B cell (primary cell): ENCODE measurements at places on chromosomes 13 and 19. TPM values are rescaled to one million over a fixed set of nuclear protein-coding genes. Genes with fewer than 3 reads are reported as not detected.

Gene FBXO17
- not detected in 2 replicates for total RNA-seq

Gene SBK2
- not detected in 2 replicates for total RNA-seq

- peaks cover 17% of the 10 kb centered on the region for H3K4me1 ChIP-seq
- peak overlapping the region; percentile 91 for H3K27ac ChIP-seq
- no peak for DNase-seq
- no peaks in the 10 kb centered on the region for H3K36me3 ChIP-seq
- peak overlapping the region; percentile 99 for H3K4me3 ChIP-seq
Measured at GRCh38 chr19:7069904-7070226, 362 bp downstream of the ZNF557 start.

Gene SYNGR4
- not detected in 2 replicates for total RNA-seq

Gene ACER1
- total RNA-seq, result not detected in 2 replicates

DNA sequence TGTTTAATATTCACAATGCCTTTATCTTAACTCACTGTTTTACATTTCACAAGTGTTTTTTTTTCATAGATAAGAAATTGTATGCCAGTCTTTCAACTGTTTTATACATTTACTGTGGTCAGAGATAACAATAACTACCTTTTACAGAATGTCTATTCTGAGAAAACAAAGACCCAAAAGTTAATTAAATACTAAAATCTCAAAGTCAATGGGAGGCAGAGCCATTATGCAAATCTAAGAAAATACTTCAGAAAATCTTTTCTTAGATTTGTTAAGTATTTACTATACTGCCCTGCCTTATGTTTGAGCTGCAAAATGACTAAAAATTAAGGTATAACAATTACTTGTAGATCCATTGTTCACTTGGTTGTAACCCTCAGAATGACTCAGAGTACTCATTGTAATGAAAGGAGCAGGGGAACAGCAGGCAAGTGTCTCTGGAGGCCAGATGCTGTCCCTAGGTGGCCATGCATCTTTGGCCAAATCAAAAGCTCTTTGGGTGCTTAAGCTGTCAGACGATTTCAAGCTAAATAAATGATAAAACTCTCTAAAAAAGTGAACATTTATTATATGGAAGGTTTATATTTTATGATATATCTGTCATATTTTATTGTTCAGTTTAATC, 770.1 kb upstream of the PCDH20 start:
- no peaks in the 10 kb centered on the region for H3K4me1 ChIP-seq
- no peak for DNase-seq
- H3K27ac ChIP-seq, result no peak overlapping the region
- no peaks in the 10 kb centered on the region for H3K27me3 ChIP-seq
- H3K4me3 ChIP-seq, result no peak overlapping the region

- no peak for DNase-seq
- H3K4me1 ChIP-seq, result no peaks in the 10 kb centered on the region
- H3K27me3 ChIP-seq, result no peaks in the 10 kb centered on the region
- H3K4me3 ChIP-seq, result no peak overlapping the region
- H3K36me3 ChIP-seq, result no peaks in the 10 kb centered on the region
- no peak overlapping the region for H3K27ac ChIP-seq
Measured at GRCh38 chr13:55073000-55073399, 2044.4 kb downstream of the OLFM4 start.

DNA sequence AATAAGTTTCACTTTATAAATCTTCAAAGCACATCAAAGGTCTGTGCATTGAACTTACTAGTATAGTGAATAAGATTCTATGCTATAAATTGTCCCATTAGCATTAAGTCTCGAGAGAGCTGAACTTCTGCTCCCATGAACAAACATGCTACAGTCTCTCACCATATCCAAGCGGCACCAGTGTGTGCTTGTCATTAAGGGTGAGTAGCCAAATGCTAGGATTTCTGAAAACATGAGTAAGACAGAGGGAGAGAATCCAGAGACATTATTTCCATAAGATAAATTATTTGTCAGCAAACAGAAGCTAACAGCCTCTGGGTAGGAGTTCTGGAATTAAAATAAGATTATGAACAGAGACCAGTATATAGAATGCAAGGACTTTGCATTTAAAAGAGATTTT, 2882.5 kb downstream of the PCDH9 start:
- no peak for DNase-seq
- no peaks in the 10 kb centered on the region for H3K27me3 ChIP-seq
- no peak overlapping the region for H3K27ac ChIP-seq
- no peak overlapping the region for H3K4me3 ChIP-seq
- no peaks in the 10 kb centered on the region for H3K36me3 ChIP-seq

Gene TTC9B
- not detected in 2 replicates for total RNA-seq

- no peak overlapping the region for H3K27ac ChIP-seq
- no peak for DNase-seq
- H3K36me3 ChIP-seq, result no peaks in the 10 kb centered on the region
- no peak overlapping the region for H3K4me3 ChIP-seq
- no peaks in the 10 kb centered on the region for H3K27me3 ChIP-seq
Measured at GRCh38 chr13:33184112-33184490, 101.5 kb downstream of the STARD13 start.

DNA sequence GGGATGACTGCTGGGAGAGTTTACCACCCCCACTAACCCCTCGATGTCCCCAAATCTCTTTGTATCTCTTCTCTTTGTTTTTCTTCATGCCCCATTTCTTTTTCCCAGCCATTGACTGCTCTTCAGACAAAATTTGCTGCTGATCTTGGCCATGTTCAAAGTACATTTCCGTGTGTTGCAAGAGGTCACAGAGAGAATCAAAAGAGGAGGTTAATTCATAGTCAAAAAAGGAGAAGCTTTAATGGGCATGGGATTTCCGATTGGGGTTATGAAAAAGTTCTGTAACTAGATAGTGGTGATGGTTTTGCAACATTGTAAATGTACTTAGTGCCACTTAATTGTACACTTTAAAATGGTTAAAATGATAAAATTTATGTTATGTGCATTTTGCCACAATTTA, 121.1 kb downstream of the FLT1 start:
- no peak overlapping the region for H3K27ac ChIP-seq
- no peaks in the 10 kb centered on the region for H3K27me3 ChIP-seq
- H3K4me3 ChIP-seq, result no peak overlapping the region
- peaks cover 2% of the 10 kb centered on the region for H3K36me3 ChIP-seq
- no peak for DNase-seq
- no peaks in the 10 kb centered on the region for H3K4me1 ChIP-seq

GRCh38 chr13:59834801-59835200, 328.9 kb downstream of the DIAPH3 start:
- no peak for DNase-seq
- no peak overlapping the region for H3K27ac ChIP-seq
- H3K4me3 ChIP-seq, result no peak overlapping the region
- H3K4me1 ChIP-seq, result no peaks in the 10 kb centered on the region

GRCh38 chr19:480016-480855, 16.1 kb upstream of the MADCAM1 start:
- no peaks in the 10 kb centered on the region for H3K4me1 ChIP-seq
- H3K4me3 ChIP-seq, result no peak overlapping the region
- H3K27me3 ChIP-seq, result no peaks in the 10 kb centered on the region
- H3K36me3 ChIP-seq, result no peaks in the 10 kb centered on the region
- peak; percentile 55 for DNase-seq

Gene TDRD12
- total RNA-seq, result 0.68 and 1.1 TPM in 2 replicates

- no peaks in the 10 kb centered on the region for H3K36me3 ChIP-seq
- H3K27me3 ChIP-seq, result no peaks in the 10 kb centered on the region
- no peak overlapping the region for H3K27ac ChIP-seq
- no peak overlapping the region for H3K4me3 ChIP-seq
- DNase-seq, result no peak
Measured at GRCh38 chr19:5484398-5485285, 29.4 kb downstream of the ZNRF4 start.

Gene GRIN2D
- not detected in 2 replicates for total RNA-seq

GRCh38 chr19:19628501-19629134, 598 bp upstream of the LPAR2 start:
- H3K27me3 ChIP-seq, result no peaks in the 10 kb centered on the region
- peaks cover 15% of the 10 kb centered on the region for H3K4me1 ChIP-seq
- no peak for DNase-seq
- H3K4me3 ChIP-seq, result no peak overlapping the region
- H3K36me3 ChIP-seq, result peaks cover 28% of the 10 kb centered on the region

DNA sequence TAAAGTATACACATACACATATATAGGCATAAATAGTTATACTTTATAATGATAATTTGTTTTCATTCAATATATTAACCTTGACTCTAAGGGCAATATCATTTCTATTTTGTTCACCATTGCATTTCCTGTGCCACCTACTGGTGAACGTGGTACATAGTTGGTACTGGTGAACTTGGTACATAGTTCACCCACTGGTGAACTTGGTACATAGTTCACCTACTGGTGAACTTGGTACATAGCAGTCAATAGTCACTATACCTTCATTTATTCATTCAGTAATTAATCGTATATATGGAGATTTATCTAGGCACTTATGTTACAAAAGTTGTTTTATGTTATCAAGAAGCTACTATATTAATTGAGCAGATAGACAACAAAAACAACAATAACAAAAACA, 172.6 kb upstream of the ATXN8OS start:
- H3K27me3 ChIP-seq, result no peaks in the 10 kb centered on the region
- H3K27ac ChIP-seq, result no peak overlapping the region
- H3K4me3 ChIP-seq, result no peak overlapping the region
- no peaks in the 10 kb centered on the region for H3K36me3 ChIP-seq
- no peak for DNase-seq
- H3K4me1 ChIP-seq, result no peaks in the 10 kb centered on the region

Gene MARK4
- total RNA-seq, result 36.2 and 37.6 TPM in 2 replicates

- H3K27me3 ChIP-seq, result no peaks in the 10 kb centered on the region
- no peak overlapping the region for H3K27ac ChIP-seq
- no peak overlapping the region for H3K4me3 ChIP-seq
- H3K36me3 ChIP-seq, result no peaks in the 10 kb centered on the region
- H3K4me1 ChIP-seq, result peaks cover 4% of the 10 kb centered on the region
Measured at GRCh38 chr19:44925114-44925891, 10.9 kb downstream of the APOC1 start.

- H3K27ac ChIP-seq, result no peak overlapping the region
- no peak overlapping the region for H3K4me3 ChIP-seq
- no peaks in the 10 kb centered on the region for H3K27me3 ChIP-seq
- H3K4me1 ChIP-seq, result peaks cover 7% of the 10 kb centered on the region
Measured at GRCh38 chr13:50244355-50244712, 229.1 kb downstream of the KCNRG start.

DNA sequence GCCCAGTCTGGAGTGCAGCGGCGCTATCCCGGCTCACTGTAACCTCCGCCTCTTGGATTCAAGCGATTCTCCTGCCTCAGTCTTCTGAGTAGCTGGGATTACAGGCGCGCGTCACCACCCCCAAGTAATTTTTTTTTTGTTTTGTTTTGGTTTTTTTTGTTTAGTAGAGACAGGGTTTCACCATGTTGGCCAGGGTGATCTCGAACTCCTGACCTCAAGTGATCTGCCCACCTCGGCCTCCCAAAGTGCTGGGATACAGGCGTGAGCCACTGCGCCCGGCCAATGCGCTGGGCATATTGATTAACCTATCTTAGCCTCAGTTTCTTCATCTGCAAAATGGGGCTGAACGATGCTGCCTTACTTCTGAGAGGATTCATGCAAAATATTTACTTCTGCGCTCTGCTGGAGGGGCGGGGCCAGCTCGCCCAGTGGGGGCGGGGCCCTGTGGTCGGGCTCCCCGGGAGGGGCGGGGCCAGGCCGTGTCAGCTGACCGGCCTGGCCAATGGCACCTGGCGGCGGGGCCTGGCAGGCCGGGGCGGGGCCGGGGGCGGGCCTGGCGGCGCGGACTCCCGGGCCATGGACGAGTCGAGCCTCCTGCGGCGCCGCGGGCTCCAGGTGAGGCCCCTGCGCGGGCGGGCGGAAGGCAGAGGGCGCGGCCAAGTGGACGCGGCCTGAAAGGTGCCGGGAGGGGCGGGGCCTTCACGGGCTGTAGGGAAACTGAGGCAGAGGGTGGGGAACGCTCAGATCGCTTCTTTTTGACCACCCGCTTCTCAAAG, at the start of gene MAST3:
Gene MAST3, plus strand, starts transcription at position 562 of the 776 bp plus-strand sequence. Its CDS starts 15 bp downstream, at position 577.
- H3K27me3 ChIP-seq, result no peaks in the 10 kb centered on the region
- H3K4me3 ChIP-seq, result peak within 1 kb of the TSS; percentile 91
- peak; percentile 93 for DNase-seq
- peaks cover 10% of the 10 kb centered on the region for H3K4me1 ChIP-seq
- H3K27ac ChIP-seq, result peak within 1 kb of the TSS; percentile 96

Gene SELENOV
- total RNA-seq, result not detected in 2 replicates

GRCh38 chr13:95267662-95268342, 33.4 kb downstream of the ABCC4 start:
- no peak overlapping the region for H3K27ac ChIP-seq
- no peaks in the 10 kb centered on the region for H3K4me1 ChIP-seq
- no peaks in the 10 kb centered on the region for H3K27me3 ChIP-seq
- no peak overlapping the region for H3K4me3 ChIP-seq
- H3K36me3 ChIP-seq, result no peaks in the 10 kb centered on the region
